Activated CD4-positive, alpha-beta memory T cell treated with anti-CD3 and anti-CD28 coated beads, Interleukin-2, amount 10 ng/mL, durations not matched to agents 7 days and 5 days (primary cell): ENCODE measurements at places on chromosomes 1 and 21. TPM values are rescaled to one million over a fixed set of nuclear protein-coding genes. Genes with fewer than 3 reads are reported as not detected.

Gene CACNA1S
- not detected for total RNA-seq

Gene ITLN1
- total RNA-seq = not detected

- no peaks in the 10 kb centered on the region for H3K4me1 ChIP-seq
- no peak overlapping the region for H3K27ac ChIP-seq
- H3K4me3 ChIP-seq = no peak overlapping the region
These were observed 65.7 kb downstream of the PLA2G4A start for GRCh38 chr1:186894415-186894814.

DNA sequence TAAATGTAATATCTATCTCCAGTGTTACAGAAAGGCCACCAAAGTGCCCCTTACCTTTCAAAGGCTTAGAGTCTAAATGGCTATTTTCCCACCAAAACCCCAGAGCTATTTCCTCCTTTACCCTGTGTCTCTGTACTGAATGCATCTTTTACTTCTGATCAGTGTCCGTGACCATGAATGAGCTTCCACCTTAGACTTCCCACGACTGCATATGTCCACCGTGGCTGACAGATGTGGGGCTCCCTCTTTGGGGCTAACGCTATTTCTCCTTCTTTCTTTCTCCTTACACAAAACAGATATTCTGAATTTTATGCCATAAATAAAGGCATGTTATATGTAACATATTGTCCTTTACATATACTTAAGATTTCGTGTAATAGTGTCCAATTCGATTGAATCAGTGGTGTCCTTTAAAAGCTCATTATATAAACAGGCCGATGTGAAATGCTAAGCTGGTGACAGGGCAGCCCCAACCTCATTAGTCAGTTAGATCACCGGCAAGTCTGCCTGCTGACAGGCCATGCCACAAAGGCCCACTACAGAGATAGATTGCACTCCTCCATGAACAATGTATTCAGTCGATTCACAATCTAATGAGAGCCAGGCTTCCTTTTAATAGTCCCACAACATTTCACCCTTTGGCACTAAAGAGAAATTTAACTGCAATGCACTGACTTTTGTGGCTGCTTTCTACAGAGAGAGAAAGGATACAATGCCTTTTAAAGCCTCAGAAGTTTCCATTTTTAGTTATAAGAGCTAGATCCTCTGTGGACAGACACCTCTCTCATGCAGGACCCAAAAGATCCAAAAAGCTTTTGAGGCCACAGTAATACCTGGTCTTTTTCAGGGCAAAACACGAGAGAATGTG is 297.9 kb downstream of the PCP4 start:
- no peaks in the 10 kb centered on the region for H3K27me3 ChIP-seq
- no peak overlapping the region for H3K27ac ChIP-seq
- H3K36me3 ChIP-seq = no peaks in the 10 kb centered on the region

DNA sequence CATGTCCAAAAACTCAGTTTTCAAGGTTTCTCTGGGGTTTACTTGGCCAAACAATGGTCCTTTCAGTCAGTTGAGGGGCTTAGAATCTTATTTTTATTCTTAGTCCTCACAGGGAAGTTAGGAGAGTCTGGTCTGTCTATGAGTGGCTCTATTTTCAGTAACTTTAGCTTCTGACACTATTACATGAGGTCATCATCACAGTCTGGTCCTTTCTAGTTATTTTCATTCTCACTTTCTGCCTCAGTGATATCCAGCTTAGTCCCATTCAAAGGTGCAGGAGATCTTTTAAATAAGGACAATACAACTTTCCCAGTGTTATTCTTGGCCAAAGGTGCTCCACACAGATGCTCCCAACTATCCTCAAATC is 30.0 kb upstream of the FGGY start:
- H3K36me3 ChIP-seq = no peaks in the 10 kb centered on the region
- H3K27me3 ChIP-seq = peaks cover 9% of the 10 kb centered on the region
- H3K27ac ChIP-seq = no peak overlapping the region
- DNase-seq = no peak

- H3K36me3 ChIP-seq = no peaks in the 10 kb centered on the region
- H3K4me1 ChIP-seq = no peaks in the 10 kb centered on the region
- H3K4me3 ChIP-seq = no peak overlapping the region
- no peak for DNase-seq
- H3K27me3 ChIP-seq = peaks cover 3% of the 10 kb centered on the region
- no peak overlapping the region for H3K27ac ChIP-seq
These were observed 161.4 kb downstream of the UCK2 start for GRCh38 chr1:165988817-165989216.
